ENCODE measurements at places on chromosomes 6 and 20. TPM values are rescaled to one million over a fixed set of nuclear protein-coding genes. Genes with fewer than 3 reads are reported as not detected.

- DNase-seq = no peak
These were observed 83.9 kb downstream of the CD109 start for GRCh38 chr6:73779943-73780342.

- no peak for DNase-seq
These were observed 36.1 kb upstream of the GTSF1L start for GRCh38 chr20:43762911-43763310.

DNA sequence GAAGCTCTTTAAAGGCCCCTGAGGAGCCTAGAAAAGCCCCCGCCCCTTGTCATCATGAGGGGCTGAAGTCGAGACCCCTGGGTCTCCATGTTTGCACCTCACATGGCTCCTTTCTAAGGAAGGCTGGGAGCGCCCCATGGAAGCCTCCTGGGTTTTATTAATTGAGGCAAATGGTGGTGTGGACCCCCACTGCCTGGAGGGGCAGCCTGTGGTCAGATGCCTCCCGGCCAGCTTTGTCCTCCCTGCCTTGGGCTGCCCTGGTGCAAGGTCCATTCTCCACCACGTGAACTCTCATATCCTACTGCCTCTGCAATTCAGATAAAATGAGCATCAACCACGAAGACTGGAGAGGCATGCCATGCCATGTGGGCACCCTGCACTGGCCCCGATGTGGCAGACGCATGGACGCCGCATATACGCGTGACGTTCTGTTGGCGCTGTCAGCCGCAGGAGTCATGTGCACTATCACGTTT lies 295.5 kb downstream of the TAF4 start:
- no peak for DNase-seq

DNA sequence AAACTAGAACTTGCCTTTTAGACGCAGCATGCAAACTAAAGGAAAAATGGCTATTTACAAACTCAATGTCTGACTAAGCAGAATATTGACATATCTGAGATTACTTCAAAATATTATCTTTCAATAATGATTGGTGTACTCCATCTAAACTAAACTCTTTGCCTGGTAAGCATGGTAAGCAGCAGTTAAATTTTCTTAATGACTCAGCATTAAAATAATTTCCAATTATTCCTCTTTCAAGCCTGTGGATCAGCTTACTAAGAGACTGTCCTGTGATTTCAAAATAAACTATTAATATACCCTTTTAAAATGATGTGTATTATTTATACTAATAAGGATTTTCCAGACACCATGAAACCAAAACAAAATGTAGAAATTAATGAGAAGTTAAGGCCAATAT lies 226.8 kb upstream of the THEMIS start:
- no peak for DNase-seq

PACSIN1 gene
- polyA plus RNA-seq = 1.2 TPM

OR2H2 gene
- not detected for polyA plus RNA-seq

Data from pancreas (tissue), 10 donors.